ENCODE measurements at places on chromosomes 3 and 15.

DNA sequence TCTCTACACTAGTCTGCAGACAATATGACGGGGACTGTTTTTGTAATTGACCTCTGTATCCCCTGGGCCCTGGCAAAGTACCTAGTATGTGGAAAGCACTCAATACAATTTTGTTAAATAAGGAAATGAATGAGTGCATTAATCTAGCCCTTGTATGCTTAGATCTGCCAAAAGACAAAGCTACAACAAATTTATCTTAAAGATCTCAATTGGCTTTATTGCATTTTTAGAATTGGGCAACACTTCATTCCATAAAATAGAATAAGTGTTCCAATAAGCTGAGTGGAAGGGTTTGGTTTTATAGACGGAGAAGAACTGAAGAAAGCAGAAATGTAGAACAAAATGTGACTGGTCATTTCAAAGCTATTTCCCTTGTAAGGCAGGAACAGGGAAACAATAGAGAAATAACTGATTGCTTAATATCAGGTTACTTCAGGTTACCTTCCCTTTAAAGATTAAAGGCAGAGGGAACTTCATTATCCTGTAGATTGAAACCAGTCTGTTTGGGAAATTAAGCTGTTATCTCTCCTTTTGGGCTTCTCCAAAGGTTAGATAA, 108.3 kb upstream of the MME start:
- no peak for DNase-seq
- peak overlapping the region; percentile 97 for H3K27ac ChIP-seq
- H3K27me3 ChIP-seq = no peaks in the 10 kb centered on the region
- no peaks in the 10 kb centered on the region for H3K36me3 ChIP-seq
- H3K4me1 ChIP-seq = peaks cover 33% of the 10 kb centered on the region

GRCh38 chr3:22296601-22297000, 545.6 kb upstream of the ZNF385D start:
- H3K4me1 ChIP-seq = no peaks in the 10 kb centered on the region
- H3K36me3 ChIP-seq = no peaks in the 10 kb centered on the region
- H3K4me3 ChIP-seq = no peak overlapping the region
- DNase-seq = no peak

- no peak overlapping the region for H3K4me3 ChIP-seq
- no peaks in the 10 kb centered on the region for H3K4me1 ChIP-seq
- no peak for DNase-seq
- no peaks in the 10 kb centered on the region for H3K36me3 ChIP-seq
Observed at GRCh38 chr3:34582055-34582454, 783.6 kb downstream of the PDCD6IP start.

DNA sequence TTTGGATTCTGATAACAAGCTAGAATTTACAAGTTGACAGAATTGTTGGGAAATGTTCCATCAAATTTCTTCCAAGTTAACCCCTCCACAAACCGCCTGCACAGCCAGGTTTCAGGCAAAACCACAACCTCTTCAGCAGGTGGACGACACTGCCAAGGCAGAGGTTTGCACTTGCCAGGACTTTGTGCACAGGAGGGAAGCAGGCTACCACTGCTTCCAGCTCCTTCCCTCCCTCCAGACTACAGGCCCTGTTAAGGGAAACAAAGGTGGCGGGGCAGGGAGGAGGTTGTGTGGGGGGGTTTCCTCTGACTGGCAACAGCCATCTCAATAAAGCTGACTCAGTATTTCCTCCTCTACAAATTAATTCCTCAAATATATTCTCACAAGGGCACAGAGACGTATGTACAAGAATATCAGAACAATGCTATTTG, 42.2 kb downstream of the TBC1D2B start:
- H3K4me1 ChIP-seq = peaks cover 12% of the 10 kb centered on the region
- H3K36me3 ChIP-seq = peaks cover 41% of the 10 kb centered on the region
- H3K27ac ChIP-seq = peak overlapping the region; percentile 15
- H3K4me3 ChIP-seq = no peak overlapping the region

GRCh38 chr3:125512135-125512920, 7.7 kb downstream of the SNX4 start:
- no peaks in the 10 kb centered on the region for H3K27me3 ChIP-seq
- peaks cover 13% of the 10 kb centered on the region for H3K4me1 ChIP-seq
- peaks cover 46% of the 10 kb centered on the region for H3K36me3 ChIP-seq
- H3K4me3 ChIP-seq = no peak overlapping the region

DNA sequence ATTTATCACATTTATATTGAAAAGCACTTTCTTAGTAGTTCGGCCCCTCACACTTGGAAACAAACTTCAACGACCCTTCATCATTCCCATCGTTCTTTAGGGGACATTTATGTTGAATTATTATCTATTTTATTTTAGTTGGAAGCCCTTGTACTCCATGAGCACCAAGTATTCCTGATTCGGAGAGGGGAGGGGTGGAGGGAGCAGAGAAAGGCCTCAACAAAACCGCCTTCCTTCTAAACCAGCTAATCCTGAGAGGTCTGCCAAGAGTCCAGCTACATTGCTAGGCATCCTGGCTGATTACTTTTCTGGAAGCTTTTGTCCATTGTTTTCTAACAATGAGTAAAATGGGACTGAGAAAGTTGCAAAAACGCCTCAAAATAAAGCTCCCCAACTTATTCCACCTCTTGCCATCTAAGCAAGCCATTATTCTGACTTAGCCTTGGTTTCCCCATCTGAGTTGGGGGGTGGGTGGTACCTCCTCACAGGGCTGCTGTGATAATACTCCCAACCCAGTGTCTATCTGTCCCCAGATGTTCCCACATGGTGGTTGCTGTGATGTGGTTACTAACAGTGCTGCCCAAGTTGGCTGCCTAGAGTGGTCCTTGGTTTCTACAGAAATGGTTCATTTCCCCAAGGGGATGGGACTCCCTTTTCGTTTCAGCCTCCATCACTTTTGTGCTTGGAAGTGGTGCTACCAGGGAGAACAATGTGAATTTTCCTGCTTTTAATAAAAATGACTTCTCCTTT, 1.2 kb upstream of the TMEM158 start:
- H3K4me1 ChIP-seq = peaks cover 10% of the 10 kb centered on the region
- no peak overlapping the region for H3K4me3 ChIP-seq
- no peak overlapping the region for H3K27ac ChIP-seq
- H3K27me3 ChIP-seq = no peaks in the 10 kb centered on the region
- H3K36me3 ChIP-seq = no peaks in the 10 kb centered on the region

DNA sequence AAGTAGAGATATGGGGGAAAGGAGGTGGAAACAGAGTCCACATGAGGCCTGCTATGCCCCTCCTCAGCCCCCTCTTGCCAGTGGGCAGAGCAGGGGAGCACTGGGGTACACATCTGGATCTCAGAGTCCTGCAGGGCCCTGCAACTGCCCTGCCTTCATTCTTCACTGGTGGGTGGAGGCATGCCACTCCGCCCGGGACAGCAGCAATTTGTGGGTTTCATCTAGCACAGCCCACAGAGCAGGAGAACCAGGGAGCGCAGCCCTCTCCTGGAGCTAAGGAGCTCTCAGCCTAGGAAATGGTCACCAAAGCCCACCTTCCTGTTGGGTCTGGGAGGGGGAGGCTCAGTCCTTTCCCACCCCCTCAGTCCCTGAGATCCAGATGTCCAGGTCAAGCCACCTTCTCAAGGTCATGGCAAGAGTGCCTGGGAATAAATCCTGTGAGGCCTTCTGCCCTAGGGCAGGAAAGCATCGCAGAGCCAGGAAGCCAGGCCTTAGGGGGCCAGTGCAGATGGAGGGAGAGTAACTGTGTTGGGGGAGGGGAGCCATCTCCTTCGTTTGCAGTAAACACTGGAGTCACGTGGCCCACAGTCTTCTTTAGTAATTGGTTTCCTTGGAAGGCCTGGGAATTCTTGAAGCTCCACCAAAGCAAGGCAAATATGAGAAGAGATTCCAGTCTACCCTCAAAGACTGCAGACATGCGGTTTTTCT, 31.0 kb downstream of the ANP32A start:
- peaks cover 39% of the 10 kb centered on the region for H3K36me3 ChIP-seq
- H3K27ac ChIP-seq = no peak overlapping the region
- H3K4me1 ChIP-seq = peaks cover 17% of the 10 kb centered on the region
- no peaks in the 10 kb centered on the region for H3K27me3 ChIP-seq
- DNase-seq = no peak

- H3K36me3 ChIP-seq = no peaks in the 10 kb centered on the region
- H3K4me3 ChIP-seq = no peak overlapping the region
- no peak for DNase-seq
- peaks cover 54% of the 10 kb centered on the region for H3K27me3 ChIP-seq
- H3K27ac ChIP-seq = no peak overlapping the region
Observed at GRCh38 chr15:40926659-40927494, 2.3 kb upstream of the DLL4 start.

DNA sequence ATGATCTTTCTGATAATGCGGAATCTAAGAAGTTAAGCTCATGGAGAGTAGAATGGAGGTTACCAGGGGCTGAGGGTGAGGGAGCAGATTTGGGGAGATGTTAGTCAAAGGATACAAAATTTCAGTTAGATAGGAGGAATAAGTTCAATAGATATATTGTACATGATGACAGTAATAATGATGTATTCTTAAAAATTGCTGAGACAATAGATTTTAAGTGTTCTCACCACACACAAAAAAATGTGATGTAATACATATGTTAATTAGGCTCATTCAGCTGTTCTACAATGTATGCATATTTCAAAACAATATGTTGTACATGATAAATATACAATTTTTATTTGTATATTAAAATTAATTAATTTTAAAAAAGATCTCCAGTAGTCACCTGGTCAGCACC, 81.4 kb downstream of the PGPEP1L start:
- peaks cover 100% of the 10 kb centered on the region for H3K36me3 ChIP-seq
- no peak overlapping the region for H3K4me3 ChIP-seq
- DNase-seq = no peak
- H3K27me3 ChIP-seq = no peaks in the 10 kb centered on the region

Measured in RWPE2 (cell line).